ENCODE measurements at places on chromosomes 12 and 14. TPM values are rescaled to one million over a fixed set of nuclear protein-coding genes. Genes with fewer than 3 reads are reported as not detected.

Gene FIGNL2
- 0.30 TPM for total RNA-seq

Gene KIF26A
- 4.4 TPM for total RNA-seq

Gene CCDC196
- total RNA-seq, result not detected

Gene REP15
- total RNA-seq, result 0.62 TPM

Gene MIP
- total RNA-seq, result not detected

All from A549 treated with CORT108297 at 1 μM for 4 hours (cell line).